ENCODE measurements at places on chromosomes 1 and 21.

DNA sequence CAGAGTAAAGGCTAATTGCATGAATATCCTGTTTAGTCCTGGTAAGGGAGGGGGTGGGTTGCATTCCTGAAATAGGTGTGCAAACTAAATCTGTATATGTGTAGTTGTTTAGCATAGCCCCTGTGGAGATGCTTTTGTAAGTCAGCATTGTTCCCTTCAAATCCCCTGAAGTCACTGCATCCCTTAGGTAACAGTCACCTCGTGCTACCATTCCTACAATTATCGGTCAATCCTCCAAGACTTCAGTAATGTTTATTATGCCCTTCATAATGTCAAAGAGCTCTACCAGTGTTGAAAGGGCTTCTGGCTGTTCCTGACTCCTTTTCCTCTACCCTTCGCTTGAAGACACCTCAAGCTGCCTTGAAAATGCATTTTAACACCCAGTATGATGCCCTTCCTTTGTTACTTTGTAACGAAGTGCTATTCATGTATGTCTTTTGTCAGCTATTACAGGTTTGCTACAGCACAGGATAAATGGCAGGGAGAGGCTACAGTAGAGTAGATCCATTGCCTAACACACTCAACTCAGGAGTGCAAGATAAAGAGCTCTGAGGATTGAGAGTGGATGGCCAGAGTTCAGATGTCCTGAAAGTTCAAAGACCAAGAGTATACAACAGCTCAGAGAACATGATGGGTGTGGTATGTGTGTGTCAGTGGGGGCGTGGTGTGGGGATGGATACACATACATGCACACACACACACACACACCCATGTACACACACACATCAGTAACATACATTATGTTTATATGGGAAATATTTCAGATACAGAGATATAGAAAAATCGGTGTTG, 27.4 kb upstream of the FOXD3 start:
- DNase-seq: no peak

DNA sequence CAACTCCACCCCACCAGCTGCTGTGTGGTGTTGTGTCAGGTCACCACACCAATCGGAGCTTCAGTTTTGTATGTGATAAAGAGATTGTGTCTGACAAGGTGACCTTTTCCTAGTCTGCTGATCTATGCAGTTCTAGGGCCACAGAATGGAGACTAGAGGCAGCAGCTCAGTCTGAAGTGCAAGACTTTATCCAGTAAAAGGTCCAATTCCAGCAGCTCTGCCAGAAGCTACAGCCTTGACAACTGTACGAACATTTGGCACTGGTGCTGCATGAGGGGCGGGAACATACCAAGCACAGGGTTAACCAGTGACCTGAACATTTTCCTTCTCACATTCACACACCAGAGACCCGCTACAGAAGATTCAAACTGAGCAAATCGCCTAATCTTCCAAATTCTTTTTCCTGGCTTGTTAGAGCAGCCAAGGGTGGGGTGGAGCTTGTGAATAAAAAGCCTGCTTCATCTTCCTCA, 9.3 kb downstream of the FMO1 start:
- no peak for DNase-seq

DNA sequence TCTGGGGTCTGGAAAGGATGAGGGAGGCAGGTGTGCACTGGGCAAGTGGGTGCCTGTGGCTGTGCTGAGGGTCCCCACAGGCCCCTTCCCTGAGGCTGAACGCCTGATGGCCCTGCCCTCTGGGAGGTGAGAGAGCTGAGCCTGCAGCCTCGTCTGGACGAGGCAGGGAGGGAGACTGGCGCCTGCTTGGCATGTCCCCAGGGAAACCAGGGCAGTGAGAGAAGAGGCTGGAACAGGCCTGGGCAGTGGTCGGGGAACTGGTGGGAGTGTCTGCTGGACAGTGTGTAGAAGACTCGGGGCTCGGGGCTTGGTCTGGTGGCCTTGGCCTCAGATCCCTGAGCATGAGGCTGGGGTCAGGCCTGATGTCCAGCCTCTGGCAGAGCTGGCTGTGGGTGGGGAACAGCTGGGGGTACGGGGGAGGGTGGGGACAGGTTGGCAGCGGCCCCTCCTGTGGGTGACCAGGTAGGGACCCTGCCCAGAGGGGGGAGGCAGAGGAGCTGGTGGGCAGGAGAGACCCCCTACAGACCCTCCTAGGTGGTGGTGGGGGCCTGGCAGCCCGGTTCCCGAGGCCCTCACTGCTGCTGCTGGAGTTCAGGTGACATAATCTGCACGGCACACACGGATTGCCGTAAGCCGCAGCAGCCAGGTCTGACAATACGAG, 30.8 kb upstream of the PLCH2 start:
- no peak for DNase-seq

GRCh38 chr1:27548858-27549719, 54.9 kb downstream of the AHDC1 start:
- DNase-seq: no peak

DNA sequence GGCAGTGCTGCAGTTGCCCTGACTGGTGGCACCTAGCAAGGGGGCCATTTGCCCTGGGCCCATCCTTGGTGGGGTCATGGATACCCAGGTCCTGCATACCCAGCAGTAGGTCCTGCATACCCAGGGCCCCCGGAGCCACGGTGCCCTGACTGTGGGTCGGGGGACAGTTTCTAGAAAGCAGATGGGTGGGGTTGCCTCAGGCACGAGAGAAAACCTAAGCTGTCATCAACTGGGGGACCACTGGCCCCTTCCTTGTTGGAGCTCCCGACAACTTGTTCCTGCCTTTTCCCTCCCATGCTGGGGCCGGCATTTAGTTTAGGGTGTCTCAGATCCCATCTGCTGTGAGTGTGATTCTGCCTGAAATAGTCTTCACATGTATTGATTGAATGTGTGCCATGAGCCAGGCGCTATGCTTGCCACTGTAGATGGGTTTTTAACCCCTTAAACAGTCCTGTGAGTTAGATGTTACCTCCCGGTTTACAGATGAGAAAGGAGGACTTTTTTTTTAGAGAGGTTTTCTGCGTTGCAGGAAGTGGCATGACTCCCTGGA, 15.6 kb downstream of the SPSB1 start:
- DNase-seq: no peak

DNA sequence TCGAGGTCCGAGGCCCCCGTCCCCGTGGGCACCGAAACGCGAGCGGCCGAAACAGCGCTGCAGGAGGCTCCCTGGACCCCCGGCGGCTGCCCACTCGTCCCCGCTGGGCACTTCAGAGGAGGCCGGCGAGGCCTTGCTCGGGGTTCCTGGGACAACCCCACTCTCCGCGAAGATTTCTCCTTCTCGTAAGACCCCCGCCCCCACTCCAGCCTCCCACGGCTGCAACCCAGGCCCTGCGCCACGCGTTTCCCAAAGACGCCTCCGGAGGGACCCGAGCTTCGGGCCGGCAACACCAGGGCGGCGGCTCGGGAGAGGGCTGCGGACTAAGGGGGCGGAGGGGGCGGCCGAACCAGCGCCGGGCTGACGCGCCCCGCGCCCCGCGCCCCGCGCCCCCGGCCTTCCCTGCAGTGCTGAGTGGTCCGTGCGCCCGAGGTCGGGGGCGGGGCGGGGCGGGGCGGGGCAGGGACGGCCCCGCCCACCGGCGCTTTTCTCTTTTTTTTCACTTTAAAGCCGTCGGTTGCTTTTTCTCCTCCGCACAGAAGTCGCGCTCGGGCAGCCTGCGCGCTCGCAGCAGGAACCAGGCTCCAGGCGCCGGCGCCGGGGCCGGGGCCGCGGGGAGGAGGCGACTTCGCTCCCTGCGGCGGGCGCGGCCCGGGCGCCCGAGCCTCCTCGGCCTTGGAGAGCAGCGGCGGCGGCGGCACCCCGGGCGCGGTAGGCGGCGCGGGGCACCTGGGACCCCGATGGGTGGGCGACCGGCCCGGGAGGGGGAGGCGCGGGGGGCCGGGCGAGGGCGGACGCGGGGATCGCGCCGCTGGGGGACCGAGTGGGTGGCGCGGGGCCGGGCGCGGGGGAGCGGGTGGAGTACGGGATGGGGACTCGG, at the start of gene SPSB1:
Gene SPSB1 (plus strand): TSS at position 534 of the 880 bp plus-strand sequence. CDS start 62,998 bp downstream, outside the sequence.
- DNase-seq: peak; percentile 35

- no peak for DNase-seq
Measured at GRCh38 chr21:31133243-31133830, 95.1 kb upstream of the KRTAP19-8 start.

GRCh38 chr1:101664726-101665125, 332.0 kb downstream of the OLFM3 start:
- DNase-seq: no peak

DNA sequence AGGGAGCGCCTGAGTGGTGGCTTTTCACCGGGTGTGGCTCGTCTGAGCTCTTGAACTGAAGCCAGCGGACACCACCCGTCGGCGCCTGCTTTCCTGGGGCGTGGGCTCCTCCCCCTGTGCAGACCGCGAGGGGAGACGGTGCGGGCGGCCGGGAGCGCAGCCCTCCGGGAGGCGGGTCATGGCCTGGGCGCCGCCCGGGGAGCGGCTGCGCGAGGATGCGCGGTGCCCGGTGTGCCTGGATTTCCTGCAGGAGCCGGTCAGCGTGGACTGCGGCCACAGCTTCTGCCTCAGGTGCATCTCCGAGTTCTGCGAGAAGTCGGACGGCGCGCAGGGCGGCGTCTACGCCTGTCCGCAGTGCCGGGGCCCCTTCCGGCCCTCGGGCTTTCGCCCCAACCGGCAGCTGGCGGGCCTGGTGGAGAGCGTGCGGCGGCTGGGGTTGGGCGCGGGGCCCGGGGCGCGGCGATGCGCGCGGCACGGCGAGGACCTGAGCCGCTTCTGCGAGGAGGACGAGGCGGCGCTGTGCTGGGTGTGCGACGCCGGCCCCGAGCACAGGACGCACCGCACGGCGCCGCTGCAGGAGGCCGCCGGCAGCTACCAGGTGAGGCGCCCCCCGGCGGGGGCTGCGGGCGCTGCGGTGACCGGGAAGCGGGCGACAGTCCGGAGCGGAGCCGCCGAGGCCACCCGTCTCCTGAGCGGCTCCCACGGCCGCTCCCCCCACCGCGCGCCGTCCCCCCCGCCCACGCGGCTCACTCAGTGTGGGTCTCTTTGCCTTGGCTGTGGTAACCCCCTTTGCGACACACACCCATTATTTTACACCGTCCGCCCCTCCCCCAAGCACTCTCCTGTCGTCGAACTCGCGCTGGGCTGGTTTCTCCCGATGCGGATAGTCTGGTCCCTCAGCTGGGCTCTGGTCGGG, at the start of gene TRIM58:
Gene TRIM58 (plus strand): TSS at position 119 of the 916 bp plus-strand sequence. CDS start 60 bp downstream, at position 179.
- DNase-seq: no peak

GRCh38 chr1:219555806-219556205, 57.1 kb downstream of the ZC3H11B start:
- no peak for DNase-seq

GRCh38 chr1:245404952-245405351, 250.2 kb downstream of the KIF26B start:
- no peak for DNase-seq

- no peak for DNase-seq
Measured at GRCh38 chr21:39150316-39150715, 32.9 kb downstream of the PSMG1 start.

GRCh38 chr1:160449494-160449893, 49.1 kb downstream of the VANGL2 start:
- no peak for DNase-seq

- DNase-seq: no peak
Measured at GRCh38 chr1:159012495-159012894, 2.8 kb downstream of the IFI16 start.

DNA sequence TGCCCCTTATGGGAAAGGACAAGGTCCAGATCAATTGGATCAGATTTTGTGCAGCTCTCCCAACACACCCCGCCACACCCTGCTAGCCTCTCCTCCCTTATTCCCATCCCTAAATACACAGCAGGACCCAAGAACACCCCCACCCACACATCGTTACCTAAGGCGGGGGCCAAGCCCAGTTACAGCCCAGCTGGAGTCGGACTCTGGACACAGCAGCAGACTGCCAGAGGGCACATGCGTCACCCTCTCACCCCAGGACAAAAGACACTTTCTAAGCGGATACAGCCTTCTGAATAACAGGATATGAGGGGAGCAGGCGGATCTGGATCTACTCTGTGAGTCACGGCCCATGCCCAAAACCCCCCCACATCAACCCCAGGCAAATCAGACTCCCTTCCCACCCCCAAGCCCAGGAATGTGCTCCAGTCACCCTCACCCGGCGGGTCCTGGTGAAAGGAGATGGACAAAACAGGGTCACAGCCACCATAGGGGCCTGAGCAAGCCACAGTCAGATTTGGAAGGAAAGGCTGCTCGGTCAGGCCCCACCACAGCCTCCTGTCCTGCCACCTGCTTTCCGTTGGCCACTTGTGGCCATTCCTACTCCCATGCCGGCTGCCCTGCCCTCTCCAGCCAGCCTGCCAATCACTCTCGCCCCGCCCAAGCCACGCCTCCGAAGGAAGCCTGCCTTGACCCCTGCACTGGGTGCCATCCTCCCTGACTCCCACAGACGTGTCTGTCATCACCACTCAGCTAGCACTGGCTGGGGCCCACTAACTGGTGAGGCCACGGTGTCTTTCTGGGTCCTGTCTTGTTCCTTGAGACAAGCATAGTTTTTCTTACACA, 4.0 kb downstream of the S100A16 start:
- no peak for DNase-seq

- no peak for DNase-seq
Measured at GRCh38 chr1:93471911-93472310, 24.0 kb downstream of the FNBP1L start.

DNA sequence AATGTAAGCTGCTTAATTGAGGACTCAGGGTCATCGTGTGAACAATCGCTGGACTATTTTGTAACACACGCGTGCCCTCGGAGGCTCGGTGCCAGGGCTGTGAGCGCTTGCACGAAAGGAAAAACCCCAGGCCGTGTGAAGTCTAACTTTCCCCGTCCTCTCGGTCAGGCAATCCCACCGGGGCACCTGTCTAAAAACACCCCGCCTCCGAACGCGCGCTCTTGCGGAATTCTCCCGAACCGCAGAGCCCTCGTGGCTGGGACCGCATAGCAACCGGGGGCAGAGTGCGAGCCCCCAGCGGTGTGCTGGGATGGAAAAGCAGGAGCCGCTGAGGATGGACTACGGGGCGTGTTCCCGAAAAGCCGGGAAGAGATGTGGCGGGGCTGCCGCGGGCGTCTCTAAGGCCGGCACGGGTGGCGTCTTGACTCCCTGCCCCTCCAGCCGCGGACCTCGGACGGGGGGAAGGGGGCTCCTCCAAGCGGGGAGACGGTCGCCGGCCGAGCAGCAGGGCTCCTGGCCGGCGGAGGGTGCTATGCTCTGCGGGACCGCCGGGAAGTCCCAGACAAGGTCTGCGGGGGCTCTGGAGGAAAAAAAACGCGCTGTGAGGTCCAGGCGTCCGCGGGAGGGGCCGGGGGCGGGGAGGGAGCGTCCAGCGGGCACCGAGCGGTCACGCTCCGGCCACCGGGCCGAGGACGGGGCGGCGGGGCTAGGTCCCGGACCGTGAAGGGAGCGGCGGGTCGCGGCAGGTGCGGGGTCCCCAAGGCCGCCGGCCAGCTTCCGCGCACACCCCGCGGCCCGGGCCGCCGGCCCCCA, 936 bp downstream of the ZBTB21 start:
- peak; percentile 5 for DNase-seq

DNA sequence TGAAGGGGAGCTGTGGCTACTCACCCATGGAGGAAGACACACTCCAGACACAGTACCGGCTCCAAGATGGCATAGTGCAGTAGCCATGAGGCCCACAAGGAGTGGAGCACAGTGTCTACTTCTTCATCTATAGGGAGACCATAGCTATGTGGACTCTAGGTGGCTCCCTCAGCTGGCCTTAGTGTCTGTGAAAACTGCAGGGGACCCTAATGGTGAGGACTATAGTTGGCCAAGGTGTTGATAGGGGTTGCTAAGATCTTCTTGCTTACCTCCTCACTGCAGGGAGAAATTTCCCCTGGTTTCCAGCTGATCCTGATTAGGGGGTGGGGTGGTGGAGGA, 58.9 kb downstream of the DIPK1A start:
- DNase-seq: no peak

- no peak for DNase-seq
Measured at GRCh38 chr1:204268101-204268500, 54.3 kb upstream of the GOLT1A start.

Data from stimulated activated CD8-positive, alpha-beta memory T cell treated with anti-CD3 and anti-CD28 coated beads, Interleukin-4, amount 100 ng/mL, for 1 hour (primary cell).